Caudate nucleus (tissue), 63 donors: ENCODE measurements at places on chromosomes 6 and 20.

GRCh38 chr20:53923566-53924369 is 146.6 kb downstream of the BCAS1 start:
- DNase-seq = no peak

- no peak for DNase-seq
Measured at GRCh38 chr6:41780551-41781365, at the start of gene PRICKLE4. TSS of gene PRICKLE4 (plus strand) at chr6:41780782. CDS start at chr6:41783474, 2,692 bp downstream.

DNA sequence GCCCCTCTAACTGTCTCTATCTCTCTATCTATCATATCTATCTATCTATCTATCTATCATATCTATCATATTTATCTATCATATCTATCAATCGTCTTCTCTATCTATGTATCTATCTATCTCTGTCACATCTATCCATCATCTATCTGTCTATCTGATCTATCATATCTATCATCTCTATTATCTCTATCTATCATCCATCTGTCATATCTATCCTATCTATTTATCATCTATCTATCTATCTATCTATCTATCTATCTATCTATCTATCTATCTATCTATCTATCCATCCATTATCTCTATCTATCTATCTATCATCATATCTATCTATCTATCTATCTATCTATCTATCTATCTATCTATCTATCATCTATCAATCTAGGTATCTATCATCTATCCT is 638.0 kb downstream of the DHX35 start:
- no peak for DNase-seq

GRCh38 chr6:3723966-3724365 is 27.5 kb downstream of the PXDC1 start:
- DNase-seq = no peak

GRCh38 chr6:7725412-7725811 is 487 bp upstream of the BMP6 start:
- no peak for DNase-seq
